ENCODE measurements at places on chromosomes 16 and 17.

DNA sequence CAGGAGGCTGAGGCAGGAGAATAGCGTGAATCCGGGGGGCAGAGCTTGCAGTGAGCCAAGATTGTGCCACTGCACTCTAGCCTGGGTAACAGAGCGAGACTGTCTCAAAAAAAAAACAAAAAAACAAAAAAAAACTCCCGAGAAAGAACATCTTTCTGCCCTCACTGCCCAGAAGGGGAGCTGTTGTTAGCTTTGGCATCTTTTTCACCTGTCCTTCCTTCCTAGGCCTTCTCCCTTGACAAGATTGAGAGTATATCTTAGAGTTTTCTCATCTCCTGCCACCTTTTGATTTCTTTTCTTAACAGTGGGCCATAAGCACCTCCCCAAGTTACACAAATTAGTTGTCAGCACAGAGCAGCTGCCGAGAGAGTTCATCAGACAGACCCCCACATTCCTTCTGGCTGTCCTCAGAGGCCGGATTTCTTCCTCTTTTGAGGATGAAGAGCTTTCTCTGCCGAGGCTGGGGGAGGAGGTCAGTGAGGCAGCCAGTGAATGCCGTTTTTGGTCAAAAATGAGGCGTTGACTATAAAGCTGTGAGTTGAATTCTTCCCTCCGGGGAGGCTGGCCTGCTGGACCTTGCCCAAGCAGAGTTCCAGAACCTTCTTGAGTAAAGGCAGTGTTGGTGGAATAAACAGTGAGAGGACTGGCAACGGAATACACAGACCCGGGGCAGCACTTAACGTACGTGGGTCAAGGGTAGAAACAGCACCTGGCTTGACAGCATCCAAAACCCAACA is 127.0 kb downstream of the ABCC6 start:
- DNase-seq: peak; percentile 86

DNA sequence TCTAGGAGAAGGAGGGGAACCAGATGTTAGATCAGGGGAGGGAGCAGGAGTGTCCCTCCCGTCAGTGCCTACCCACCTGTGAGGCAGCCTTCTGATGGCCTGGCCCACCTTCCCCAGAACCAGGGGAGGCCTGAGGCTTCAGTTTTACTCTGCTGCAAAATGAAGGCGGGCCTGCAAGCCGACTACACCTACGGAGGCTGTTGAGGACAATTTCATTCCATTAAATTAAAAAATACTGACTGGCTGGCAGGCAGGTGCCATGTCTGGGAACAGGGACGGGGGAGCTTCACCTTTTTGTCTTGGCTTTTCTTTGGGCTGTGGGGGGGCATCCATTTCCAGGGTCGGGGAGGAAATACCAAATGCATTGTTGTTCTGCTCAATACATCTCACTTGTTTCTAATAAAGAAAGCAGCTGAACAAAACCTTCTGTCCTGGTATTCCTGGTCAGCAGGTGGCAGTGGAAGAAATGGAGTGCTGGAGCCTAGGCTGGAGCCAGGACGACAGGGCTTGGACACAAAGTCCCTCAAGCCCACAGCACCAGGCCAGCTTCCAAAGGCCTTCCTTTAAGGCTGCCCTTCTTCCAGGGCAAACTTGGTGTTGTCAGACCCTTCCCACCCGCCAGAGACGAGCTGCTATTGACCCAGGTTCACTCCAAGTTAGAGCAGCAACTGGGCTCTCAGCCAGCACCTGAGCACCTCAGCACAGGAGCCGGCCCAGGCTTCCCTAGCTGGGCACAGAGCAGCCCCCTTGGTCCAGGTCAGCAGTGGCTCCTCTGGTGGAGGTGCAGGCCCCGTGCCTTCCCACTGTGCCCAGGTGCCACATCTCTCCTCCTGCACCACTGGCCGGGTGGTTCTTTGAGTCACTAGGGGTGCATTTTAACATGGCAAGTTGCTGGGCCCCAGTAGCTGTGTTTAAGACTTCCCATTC is 23.5 kb downstream of the PLCD3 start:
- no peak for DNase-seq

- DNase-seq: no peak
Observed at GRCh38 chr17:45666046-45666600, 118.0 kb upstream of the CRHR1 start.

DNA sequence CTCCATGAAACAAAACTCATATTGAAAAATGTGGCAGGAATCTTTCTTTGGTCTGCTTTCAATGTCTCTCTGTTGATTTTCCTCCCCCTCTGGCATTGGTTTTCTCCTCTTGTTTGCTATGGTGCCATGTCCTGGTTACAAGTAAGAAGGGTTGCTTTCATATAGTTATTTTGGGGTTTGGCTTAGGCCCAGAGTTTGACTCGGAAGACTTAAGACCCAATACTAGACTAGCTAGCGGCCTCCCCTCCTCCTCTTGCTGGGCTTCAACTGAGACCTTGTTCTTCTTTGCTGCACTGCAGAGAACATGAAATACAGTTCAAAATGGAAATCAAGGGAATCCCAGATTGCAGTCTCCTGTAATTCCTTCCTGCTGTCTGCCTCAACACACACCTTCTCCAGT is 30.0 kb upstream of the CLEC18A start:
- DNase-seq: peak; percentile 37

DNA sequence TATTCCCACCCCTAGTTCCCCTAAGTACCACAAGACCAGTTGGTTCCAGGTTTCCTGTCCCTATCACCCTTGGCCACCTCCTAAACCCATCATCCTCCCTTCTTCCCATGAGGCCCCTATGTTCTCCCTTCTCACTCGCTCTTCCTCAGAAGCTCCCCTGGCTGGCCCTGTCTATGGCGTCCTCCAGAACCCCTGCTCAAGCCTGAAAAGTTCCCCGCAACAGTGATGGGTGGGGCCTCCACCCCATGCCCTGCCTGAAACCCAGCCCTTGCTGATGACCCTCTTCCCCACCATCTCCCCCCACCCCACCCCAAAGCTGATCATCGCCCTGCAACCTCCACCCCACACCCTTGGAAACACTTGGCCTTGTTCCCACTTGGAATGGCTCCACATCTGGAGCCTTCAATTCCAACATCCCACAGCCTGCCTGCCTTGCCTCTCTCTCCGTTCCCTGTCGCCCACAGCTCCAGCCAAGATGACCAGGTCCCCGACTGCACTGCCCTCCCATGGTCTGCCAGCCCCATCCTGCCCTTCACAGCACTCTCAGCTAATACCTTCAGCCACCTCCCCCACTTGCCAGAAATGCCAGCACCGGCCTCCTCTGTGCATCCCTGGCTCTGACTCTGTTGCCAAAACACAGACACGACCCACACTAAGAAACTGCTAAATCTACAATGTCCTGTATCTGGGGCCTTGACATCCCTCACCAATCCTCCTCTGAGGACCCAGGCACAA is 10.5 kb downstream of the OSBPL7 start:
- no peak for DNase-seq

DNA sequence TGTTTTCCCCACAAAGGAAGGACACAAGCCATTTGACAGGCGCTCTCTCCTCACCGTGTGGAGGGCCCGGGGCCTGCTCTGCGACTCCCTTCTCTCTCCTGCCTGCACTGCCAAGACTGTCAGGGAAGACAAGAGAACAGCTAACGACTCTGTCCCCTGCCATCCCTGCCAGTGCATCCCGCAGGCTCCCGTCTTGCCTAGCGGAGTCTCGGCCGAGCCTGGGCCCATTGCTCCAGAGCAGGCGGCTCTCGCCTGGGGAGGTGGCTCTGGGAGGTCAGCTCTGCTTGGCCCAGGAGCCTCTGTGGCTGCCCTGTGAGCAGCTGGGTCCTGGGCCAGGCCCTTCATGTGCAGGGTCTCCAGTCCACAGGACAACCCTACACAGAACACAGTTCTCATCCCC is 53.0 kb downstream of the WNT3 start:
- no peak for DNase-seq

- peak; percentile 12 for DNase-seq
Observed at GRCh38 chr16:11534262-11534661, 52.5 kb downstream of the LITAF start.

- no peak for DNase-seq
Observed at GRCh38 chr16:27326251-27326650, 12.5 kb downstream of the IL4R start.

GRCh38 chr17:29145289-29146073 is 34.7 kb downstream of the MYO18A start:
- DNase-seq: peak; percentile 93

GRCh38 chr17:28069061-28069460 is 26.6 kb downstream of the NLK start:
- DNase-seq: no peak

DNA sequence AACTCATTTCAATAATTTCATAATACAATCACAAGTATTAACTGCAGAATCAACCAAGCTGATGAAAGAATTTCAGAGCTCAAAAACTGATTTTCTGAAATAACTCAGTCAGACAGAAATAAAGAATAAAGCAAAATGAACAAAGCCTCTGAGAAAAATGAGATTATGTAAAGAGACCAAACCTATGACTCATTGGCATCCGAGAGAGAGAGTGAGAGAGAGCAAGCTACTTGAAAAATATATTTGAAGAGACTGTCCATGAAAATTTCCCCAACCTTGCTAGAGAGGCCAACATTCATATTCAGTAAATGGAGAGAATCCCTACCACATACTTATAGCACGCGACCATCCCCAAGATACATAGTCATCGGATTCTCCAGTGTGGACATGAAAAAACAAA is 1376.4 kb downstream of the CDH11 start:
- peak; percentile 10 for DNase-seq

GRCh38 chr17:18974407-18975149 is 22.6 kb downstream of the SLC5A10 start:
- no peak for DNase-seq

- DNase-seq: peak; percentile 3
Observed at GRCh38 chr17:33521784-33522183, 228.7 kb upstream of the ASIC2 start.

GRCh38 chr17:20998571-20999043 is 44.2 kb downstream of the USP22 start:
- DNase-seq: peak; percentile 39

DNA sequence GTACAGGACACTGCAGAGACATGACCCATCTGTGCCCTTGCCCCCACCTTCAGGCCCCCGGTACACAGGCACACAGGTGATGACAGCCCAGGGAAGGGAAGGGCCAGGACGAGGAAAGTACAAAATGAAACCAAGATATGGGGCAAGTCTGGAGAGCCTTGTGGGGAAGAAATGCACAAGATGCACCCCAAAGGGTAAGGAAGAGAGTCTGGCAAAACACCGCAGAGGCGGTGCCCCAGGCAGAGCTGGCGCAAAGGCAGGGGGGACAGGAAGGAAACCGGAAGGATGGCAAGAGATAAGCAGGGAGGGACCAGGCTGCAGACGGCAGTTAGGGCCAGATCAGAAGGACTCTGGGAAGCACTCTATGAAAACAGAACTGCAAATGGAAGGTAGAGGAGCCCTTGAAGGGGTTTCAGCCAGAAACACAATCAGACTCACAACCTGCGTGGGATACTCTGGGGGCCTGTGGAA is 81.4 kb downstream of the SLC39A11 start:
- DNase-seq: no peak

- DNase-seq: peak; percentile 74
Observed at GRCh38 chr16:67928561-67929364, 2.9 kb downstream of the CTRL start.

GRCh38 chr17:39769974-39770587 is 32.3 kb downstream of the GRB7 start:
- no peak for DNase-seq

DNA sequence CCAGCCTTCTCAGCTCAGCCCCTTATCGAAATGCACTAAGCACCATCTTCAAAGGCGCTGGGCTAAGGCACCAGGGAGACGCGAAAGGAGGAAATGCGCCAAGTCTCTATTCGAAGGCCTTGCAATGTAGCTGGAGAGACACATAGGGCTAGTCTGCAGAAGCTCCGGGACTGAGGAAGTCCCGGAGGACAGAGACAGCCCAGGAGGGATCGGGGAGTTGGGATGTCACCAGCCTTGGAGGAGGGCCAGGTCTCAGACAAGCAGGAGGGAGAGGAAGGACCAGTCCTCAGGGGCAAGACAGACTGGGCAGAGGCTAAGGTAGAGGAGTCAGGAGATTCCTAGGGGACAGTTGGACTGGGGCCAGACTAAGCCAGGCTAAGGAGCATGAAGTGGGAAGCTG is 8.5 kb downstream of the C17orf100 start:
- DNase-seq: no peak

GRCh38 chr17:63405741-63406261 is 40.3 kb downstream of the CYB561 start:
- peak; percentile 90 for DNase-seq

GRCh38 chr16:70665806-70666735 is 19.7 kb downstream of the IL34 start:
- DNase-seq: no peak

DNA sequence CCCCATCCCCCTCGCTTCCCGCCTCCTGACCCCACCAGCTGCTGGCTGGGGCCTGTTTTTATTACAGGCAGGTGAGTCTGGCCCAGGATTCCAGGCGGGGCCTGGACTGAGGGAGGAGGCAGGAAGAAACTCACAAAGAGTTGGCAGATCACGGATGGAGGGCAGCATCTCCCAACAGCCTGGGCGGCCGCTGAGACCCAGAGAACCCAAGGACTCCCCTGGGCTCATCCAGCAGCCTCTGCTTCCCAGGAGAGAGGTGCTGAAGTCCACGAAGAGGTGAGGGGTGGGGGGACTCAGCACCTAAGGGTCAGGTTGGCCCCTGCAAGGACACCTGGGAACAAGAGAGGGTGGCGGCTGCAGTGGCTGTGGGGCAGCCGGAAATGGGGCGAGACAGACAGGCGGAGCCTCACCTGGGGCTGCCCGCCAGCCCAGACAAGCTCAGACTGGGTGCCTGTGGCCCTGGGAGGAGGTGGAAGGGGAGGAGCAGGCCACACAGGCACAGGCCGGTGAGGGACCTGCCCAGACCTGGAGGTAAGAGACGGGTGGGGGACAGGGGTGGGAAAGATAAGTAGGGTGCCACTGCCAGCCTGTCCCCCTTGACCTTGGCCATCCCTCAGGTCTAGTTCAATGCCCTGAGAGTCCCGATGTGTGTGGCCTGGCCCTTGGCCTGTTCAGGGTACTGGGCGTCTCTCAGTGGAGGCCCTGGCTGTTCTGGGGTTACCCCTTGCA is 8.7 kb upstream of the ADGRG1 start:
- DNase-seq: no peak

- DNase-seq: no peak
Observed at GRCh38 chr16:67961551-67961957, 6.9 kb downstream of the SLC12A4 start.

DNA sequence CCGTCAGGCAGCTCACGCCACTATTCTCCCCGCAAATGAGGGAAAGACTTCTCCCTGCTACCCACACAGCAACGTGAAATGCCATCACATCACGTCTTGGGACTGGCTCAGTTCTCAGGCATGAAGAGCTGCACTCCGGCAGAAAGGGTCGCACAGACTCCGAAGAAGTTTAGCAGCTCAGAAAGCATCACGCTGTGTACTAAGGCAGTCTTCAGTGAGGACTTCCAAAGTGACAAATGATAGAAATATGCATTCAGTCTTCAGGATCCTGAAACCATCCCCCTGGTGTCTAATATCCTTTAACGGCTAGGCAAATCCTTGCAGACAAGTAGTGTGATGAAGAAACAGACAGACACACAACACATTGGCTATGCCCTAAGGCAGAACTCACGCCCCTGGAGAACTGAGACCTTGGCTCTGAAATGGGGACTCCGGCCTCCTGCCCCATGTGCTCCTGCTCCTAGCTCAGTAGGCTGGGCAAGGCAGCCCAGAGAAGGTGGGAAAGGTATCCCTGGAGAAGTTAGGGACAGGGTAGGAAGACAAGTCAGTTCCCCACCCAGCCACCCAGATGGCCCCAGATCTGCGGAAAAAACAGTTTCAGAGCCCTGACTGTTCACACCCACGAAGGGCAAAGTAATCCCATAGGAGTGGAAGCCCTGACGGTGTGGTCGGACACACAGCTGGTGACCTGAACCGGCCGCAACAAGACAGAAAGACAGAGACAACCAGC is 1.6 kb downstream of the XYLT1 start:
- DNase-seq: peak; percentile 35

GRCh38 chr17:11557727-11558452 is 40.4 kb upstream of the DNAH9 start:
- DNase-seq: no peak

All from choroid plexus epithelial cell (primary cell).